ENCODE measurements at places on chromosomes 1 and 21.

GRCh38 chr1:230750576-230750975 lies 3.4 kb downstream of the CAPN9 start:
- no peak for DNase-seq

- DNase-seq, result peak; percentile 68
Measured at GRCh38 chr1:164754088-164754600, 195.2 kb downstream of the PBX1 start.

- DNase-seq, result no peak
Measured at GRCh38 chr1:3115275-3116149, 46.5 kb downstream of the PRDM16 start.

- DNase-seq, result no peak
Measured at GRCh38 chr1:4089421-4090175, 189.5 kb upstream of the C1orf174 start.

DNA sequence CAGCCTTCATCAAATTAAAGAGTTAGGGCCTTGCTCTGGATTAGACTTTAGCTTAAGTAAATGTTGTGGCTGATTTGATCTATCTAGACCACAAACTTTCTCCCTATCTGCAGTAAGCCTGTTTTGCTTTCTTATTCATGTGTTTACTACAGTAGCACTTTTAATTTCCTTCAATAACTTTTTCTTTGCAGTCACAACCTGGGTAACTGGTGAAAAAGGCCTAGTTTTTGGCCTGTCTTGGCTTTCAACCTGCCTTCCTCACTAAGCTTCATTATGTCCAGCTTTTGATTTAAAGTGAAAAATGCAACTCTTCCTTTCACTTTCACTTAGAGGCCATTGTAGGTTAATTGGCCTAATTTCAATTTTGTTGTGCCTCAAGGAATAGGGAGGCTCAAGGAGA lies 12.5 kb upstream of the LPGAT1 start:
- no peak for DNase-seq

DNA sequence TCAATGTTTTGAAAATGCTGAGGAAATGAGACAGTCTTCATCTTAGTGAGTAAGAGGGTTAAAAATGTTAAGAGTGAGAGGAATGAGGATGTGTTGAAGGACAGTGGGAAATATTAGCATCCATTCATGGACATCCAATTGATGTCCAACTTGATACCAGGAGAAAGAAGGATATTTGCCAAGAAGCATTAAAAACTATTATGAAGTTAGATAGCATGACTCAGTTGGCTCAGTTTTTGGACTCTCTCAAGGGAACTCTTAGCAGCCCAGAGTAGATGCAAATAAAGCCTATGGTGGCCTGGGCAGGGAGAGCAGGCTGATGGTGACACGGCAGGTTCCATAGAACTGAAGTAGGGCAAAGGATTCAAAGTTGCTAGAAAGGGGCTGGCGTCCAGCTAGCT lies 171.0 kb downstream of the ZZZ3 start:
- DNase-seq, result no peak

Measured in globus pallidus (tissue), 1 donor.